ENCODE measurements at places on chromosomes 4 and X.

GRCh38 chr4:108166441-108167315, 2.1 kb downstream of the LEF1 start:
- no peak for DNase-seq

- DNase-seq = no peak
Observed at GRCh38 chrX:123581586-123581985, 151.3 kb downstream of the THOC2 start.

DNA sequence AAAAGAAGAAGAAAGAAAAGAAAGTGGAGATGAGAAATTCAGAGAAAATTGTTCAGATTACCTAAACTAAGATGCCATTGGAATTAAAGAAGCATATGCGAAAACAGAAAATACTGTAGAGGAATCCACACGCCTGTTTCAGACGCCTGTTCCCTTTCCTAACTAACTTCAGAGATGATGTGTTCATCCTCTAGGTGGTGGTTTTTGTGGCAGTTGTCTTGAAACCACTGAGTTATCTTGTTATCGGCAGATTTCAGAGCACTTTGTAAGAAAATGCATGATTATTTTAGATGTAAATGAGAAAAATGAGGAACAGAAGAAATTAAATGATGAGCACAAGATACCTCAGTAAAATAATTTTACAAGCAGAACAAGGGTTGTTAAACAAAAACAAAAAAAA, 48.3 kb downstream of the FUNDC1 start:
- DNase-seq = no peak

- DNase-seq = no peak
Observed at GRCh38 chr4:168722391-168722790, 225.5 kb downstream of the PALLD start.

GRCh38 chr4:82889287-82889686, 1.7 kb downstream of the SEC31A start:
- DNase-seq = no peak

GRCh38 chr4:183601381-183601780, 57.6 kb downstream of the RWDD4 start:
- DNase-seq = no peak

- no peak for DNase-seq
Observed at GRCh38 chrX:40237731-40238178, 140.0 kb upstream of the BCOR start.

Data from suprapubic skin (tissue), 4 donors.